ENCODE measurements at places on chromosomes 6 and 20.

DNA sequence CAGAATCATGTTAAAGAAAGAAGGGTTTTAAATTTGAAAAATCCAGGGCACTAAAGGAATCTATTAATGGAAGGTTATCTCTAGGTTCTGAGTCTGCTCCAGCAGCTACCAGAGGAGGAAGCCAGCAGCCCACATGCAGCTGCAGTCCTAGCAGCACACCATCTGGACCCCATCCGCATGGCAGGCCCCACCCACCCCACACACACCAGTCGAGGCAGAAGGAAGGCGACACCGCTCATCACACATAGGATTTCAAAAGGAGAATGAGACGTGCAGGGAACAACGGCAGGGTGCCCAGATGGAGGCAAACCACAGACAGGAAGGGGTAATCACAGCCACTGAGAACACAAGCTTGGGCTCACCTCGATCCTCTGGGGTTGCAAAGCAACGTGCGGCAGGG, 78.9 kb downstream of the GINS1 start:
- no peak for DNase-seq

- no peak for DNase-seq
Observed at GRCh38 chr6:1295420-1295819, 16.5 kb upstream of the FOXQ1 start.

DNA sequence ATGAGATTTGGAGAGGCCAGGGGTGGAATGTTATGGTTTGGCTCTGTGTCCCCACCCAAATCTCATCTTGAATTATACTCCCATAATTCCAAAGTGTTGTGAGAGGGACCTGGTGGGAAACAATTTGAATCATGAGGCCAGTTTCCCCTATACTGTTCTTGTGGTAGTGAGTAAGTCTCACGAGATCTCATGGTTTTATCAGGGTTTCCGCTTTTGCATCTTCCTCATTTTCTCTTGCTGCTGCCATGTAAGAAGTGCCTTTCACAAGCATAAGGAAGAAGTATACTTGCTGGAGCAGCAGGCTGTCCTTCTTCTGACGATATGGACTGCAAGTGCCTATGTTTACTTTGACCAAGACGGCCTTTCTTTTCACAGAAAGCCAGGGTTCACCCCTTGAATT, 270.5 kb downstream of the ESR1 start:
- DNase-seq: no peak

- no peak for DNase-seq
Observed at GRCh38 chr6:137011406-137011805, 33.4 kb downstream of the IL20RA start.

DNA sequence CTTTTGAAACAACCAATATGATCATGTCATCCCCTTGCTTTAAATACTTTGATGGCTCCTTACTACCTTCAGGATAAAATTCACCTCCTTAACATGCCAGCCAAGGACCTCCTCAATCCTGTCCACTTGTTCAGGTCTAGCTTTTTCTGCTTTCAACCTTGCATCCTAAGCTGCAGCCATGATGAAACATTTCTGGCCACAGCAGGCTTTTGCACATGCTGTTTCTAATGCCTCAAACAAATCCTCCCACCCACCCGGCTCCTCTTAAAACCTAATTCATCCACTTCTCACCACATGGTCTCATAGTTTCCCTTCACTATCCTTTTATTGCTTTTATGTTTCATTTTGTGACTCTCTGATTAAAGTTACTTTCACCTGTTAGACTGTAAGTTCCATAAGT, 124.6 kb downstream of the MYB start:
- DNase-seq: no peak

- no peak for DNase-seq
Observed at GRCh38 chr20:1001911-1002681, at the start of gene RSPO4. RSPO4 (minus strand) TSS chr20:1002311; CDS start chr20:1002164, 147 bp downstream.

GRCh38 chr6:41712651-41713103, 22.7 kb downstream of the TFEB start:
- DNase-seq: no peak

DNA sequence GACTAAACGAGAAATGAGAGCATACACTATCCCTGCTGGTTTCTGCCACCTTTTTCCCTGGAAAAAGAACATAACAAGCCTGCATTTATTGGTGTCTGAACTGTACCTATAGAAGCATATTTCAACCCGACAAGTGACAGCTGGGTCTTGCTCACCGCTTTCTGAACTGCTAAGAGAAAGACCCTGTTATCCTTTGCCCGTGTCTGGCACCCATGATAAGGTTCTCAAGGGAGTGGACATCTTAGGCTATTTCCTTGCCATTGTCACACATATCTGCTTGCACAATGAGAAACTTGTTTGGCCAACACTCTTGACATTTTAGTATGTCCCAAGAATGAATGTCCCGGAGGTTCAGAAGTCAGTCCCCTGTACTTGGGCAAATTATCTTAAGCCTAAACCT, 19.3 kb downstream of the RIPOR2 start:
- no peak for DNase-seq

DNA sequence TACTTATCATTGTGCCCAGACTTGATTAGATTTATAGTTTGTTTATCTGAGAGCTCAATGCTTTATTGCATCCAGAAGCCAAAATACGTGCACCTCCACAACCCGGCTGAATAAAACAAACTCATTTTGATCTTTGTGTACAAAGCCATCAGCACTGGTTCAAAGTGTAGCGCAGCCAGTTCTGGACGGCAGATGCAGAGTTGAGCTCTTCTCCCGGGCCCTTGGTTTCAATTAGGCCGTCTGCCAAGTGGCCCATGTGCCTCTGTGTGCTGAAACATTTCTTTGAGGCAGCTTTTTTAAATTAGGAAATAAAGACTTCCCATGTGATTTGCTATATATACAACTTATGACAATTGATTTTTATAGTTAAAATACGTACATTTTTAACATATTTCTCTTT, 96.2 kb upstream of the RSPO3 start:
- no peak for DNase-seq

DNA sequence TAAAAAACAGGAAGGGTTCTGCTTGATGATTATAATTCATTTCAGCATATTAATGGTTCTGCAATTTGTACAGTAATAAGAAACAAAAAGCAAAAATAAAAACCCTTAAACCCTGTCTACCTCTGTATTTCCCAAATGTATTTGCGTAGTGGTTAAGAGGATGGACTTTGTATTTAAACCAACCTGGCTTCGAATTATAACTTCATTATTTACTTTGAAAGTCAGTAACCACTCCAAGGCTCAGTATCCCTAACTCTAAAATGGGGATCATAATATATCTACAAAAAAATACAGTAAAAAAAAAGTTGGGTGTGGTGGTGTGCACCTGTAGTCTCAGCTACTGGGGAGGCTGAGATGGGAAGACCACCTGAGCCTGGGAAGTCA, 21.4 kb downstream of the PERP start:
- DNase-seq: no peak
